Activated T-helper 2 cell treated with anti-CD3 and anti-CD28 coated beads, Interferon-gamma antibody, Interleukin-2, Interleukin-4, amounts not matched to agents 10 μg/mL and 5 μg/mL and 100 μg/mL, durations not matched to agents 14 hours and 24 hours and 36 hours (primary cell): ENCODE measurements at places on chromosomes 4 and X. TPM values are rescaled to one million over a fixed set of nuclear protein-coding genes. Genes with fewer than 3 reads are reported as not detected.

The MAGEA2B gene
- total RNA-seq: not detected in 2 replicates

The XPNPEP2 gene
- 0.11 and 0.16 TPM in 2 replicates for total RNA-seq

The PAK3 gene
- 0.25 and 0.51 TPM in 2 replicates for total RNA-seq

The MAGEC3 gene
- not detected in 2 replicates for total RNA-seq

The ANXA10 gene
- total RNA-seq: not detected in 2 replicates

DNA sequence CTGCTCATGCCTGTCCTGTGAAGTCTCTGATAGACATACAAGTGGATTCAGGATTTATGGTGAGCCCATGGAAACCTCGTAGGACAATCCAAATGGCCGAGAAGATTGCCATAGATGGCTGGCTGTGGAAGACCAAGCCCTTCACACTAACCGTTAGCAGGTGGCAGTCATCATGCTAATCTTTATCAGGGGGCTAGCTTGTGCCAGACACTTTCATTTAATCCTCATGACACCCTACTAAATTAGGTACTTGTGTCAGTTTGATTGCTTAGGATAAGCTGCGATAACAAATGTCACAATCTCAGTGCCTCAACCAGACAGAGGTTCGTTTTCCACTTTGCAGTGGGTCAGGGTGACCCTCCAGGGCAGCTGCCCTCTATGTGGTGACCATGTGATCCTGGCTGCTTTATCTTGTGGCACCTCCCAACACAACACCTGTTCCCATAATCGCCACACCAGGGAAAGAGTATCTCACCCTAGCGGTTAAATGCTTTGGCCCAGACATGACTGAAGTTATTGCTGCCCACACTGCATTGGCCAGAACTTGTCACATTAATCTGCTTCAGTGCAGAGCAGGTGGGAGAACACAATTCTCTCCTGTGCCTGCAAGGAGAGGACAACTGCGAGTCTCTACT is 60.8 kb downstream of the REPS2 start:
- H3K27me3 ChIP-seq: peaks cover 6% of the 10 kb centered on the region
- no peaks in the 10 kb centered on the region for H3K36me3 ChIP-seq
- DNase-seq: no peak
- H3K4me1 ChIP-seq: peaks cover 5% of the 10 kb centered on the region
- no peak overlapping the region for H3K27ac ChIP-seq
- H3K4me3 ChIP-seq: no peak overlapping the region

- H3K36me3 ChIP-seq: no peaks in the 10 kb centered on the region
- no peak overlapping the region for H3K27ac ChIP-seq
- H3K27me3 ChIP-seq: no peaks in the 10 kb centered on the region
- DNase-seq: no peak
- H3K4me1 ChIP-seq: peaks cover 22% of the 10 kb centered on the region
These were observed 75.3 kb downstream of the BCOR start for GRCh38 chrX:40022421-40022820.

- H3K4me3 ChIP-seq: no peak overlapping the region
- H3K36me3 ChIP-seq: no peaks in the 10 kb centered on the region
- H3K27ac ChIP-seq: no peak overlapping the region
- no peak for DNase-seq
- no peaks in the 10 kb centered on the region for H3K27me3 ChIP-seq
These were observed 490.0 kb downstream of the CENPC start for GRCh38 chr4:67055319-67055718.

DNA sequence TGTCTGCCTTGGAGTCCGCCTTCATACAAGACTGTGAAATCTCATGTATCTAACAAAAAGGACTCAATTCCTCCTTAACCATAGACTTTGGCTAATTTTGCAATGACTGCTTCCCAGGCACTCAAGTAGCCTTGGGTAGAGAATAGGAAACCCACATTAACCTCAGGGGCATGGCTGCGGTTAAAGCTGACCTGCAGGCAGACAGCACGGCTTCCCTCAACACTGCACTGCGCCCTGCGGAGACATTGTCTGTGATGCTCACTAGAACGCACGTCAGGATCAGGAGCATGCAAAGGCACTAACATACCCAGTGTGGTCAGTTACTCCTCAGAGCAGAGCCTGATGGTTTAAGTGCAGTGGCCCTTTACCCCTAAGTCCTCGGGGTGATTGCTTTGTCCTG is 10.3 kb upstream of the GPR143 start:
- no peak overlapping the region for H3K27ac ChIP-seq
- H3K4me1 ChIP-seq: no peaks in the 10 kb centered on the region
- peaks cover 13% of the 10 kb centered on the region for H3K27me3 ChIP-seq
- H3K36me3 ChIP-seq: no peaks in the 10 kb centered on the region
- no peak for DNase-seq
- no peak overlapping the region for H3K4me3 ChIP-seq

DNA sequence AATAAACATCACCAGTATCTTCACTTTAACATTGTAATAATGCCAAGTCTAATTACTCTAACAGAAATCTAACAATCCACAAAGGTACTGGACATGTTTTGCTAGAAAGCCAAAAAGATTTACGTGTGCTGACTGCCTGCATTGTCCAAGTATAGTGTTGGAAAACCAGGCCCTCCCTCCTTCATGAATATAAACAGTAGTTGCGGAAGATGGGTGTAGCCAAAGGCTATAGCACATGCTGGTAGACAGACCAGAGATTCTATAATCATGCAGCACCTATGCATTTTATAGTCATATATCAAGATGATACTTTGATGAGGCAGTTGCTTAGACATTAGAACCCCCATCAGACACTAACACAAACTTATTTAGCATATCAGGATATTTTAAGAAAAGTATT is 22.6 kb downstream of the ZNF280C start:
- no peak for DNase-seq
- peaks cover 13% of the 10 kb centered on the region for H3K36me3 ChIP-seq
- H3K27ac ChIP-seq: no peak overlapping the region
- H3K27me3 ChIP-seq: no peaks in the 10 kb centered on the region

GRCh38 chr4:184417802-184418511 is 56.4 kb downstream of the IRF2 start:
- peaks cover 73% of the 10 kb centered on the region for H3K4me1 ChIP-seq
- peak overlapping the region; percentile 91 for H3K27ac ChIP-seq
- no peaks in the 10 kb centered on the region for H3K27me3 ChIP-seq
- peaks cover 70% of the 10 kb centered on the region for H3K36me3 ChIP-seq

DNA sequence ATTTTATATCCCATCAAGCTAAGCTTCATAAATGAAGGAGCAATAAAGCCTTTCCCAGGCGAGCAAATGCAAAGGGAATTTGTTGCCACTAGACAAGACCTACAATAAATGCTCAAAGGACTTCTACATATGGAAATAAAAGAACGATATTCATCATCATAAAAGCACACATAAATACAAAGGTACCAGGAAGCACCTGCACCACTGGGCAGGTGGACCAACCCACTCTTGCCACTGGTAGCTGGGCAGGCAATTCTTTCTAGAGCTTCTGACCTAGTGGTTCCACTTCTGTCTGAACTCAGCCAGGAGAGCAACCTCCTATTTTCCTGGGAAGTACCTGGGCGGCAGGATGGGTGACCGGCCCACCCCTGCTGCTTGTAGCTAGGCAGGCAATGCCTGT is 237.2 kb upstream of the ITM2A start:
- H3K27me3 ChIP-seq: no peaks in the 10 kb centered on the region
- H3K27ac ChIP-seq: no peak overlapping the region

DNA sequence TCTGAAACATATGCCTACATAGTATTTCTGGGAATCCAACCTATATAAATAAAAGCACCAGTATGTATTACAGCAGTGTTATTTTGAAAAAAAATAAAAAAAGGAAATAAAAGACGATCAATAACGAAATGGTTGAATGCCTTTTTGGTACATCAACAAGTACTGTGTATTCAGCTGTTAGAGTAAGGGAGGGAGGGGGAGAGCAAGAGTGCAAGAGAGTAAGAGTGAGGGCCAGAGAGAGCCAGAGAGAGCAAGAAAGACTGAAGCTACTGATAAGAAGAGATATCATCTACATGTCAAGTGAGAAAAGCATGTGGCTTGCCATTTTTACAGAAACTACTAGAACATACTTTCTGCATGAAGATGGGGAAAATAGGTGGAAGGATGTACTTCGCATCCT is 1.8 kb downstream of the SPIN4 start:
- H3K27ac ChIP-seq: peak overlapping the region; percentile 66
- DNase-seq: no peak
- H3K4me1 ChIP-seq: peaks cover 30% of the 10 kb centered on the region
- H3K4me3 ChIP-seq: peak overlapping the region; percentile 92

DNA sequence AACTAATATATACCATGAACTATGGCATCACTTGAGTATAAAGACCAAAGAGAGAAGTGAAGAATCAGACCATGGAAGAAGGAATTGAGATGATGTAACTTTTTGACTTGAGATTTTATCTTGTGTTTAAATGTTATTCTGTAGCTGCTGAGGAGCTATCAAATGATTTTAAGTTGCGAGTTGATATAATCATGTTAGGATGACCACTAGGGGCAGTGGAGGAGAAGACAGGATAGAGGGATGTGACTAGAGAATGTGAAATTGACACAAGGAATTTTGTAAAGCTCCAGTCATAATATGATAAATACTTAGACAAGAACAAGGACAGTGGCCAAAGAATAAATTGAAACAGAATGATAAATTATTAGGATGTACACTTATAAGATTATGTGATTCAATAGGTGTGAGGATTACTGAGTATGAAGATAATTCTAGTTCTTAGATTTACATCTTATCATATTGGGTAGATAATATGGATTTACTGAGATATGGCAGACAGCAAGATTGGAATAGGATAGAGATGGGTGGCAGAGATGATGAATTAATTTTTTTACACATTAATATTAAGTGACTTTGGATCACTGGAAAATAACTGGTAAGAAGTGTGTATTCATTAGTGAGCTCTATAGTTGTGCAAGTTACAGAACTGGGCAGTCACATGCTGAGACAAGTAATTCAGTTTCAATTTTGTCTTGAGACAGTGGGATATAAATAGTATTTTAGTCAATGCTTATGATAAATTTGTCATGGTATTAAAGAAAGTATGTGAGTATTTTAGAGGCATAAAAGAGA is 816.0 kb upstream of the PCDH10 start:
- H3K4me3 ChIP-seq: no peak overlapping the region
- H3K4me1 ChIP-seq: no peaks in the 10 kb centered on the region
- no peak overlapping the region for H3K27ac ChIP-seq

DNA sequence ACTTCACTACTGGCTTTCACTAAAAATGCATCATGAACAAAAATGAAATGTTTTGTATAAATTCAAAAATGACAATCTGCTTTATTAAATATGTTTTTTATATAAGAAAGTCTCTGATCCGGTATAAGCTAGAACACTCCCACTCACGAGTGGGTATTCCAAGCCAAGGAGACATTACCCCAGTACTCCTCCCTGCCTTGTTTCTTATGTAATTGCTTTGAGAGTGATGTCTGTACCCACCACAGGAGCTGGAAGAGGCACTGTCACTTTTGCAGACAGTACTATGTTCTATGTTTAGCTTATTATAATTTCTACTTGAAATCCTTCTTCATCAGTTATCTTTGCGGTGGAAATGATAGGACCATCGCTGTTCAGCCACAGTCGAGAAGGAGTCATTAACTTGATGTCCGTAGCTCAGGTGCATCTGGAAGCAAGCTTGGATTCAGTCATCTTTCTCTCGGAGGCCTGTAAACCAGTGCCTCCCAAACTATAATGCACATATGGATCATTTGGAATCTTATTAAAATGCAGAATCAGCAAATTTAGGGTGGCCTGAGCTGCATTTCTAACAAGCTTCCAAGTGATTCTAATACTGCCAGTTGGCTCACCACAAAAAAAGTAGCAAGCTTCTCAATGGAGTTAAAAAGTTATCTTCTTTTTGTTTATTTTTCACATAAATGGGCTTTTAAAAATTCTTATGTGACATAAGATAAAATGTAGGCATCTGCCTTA is 396.4 kb downstream of the GRIA2 start:
- H3K27me3 ChIP-seq: no peaks in the 10 kb centered on the region
- DNase-seq: no peak
- H3K36me3 ChIP-seq: no peaks in the 10 kb centered on the region
- H3K4me1 ChIP-seq: no peaks in the 10 kb centered on the region

DNA sequence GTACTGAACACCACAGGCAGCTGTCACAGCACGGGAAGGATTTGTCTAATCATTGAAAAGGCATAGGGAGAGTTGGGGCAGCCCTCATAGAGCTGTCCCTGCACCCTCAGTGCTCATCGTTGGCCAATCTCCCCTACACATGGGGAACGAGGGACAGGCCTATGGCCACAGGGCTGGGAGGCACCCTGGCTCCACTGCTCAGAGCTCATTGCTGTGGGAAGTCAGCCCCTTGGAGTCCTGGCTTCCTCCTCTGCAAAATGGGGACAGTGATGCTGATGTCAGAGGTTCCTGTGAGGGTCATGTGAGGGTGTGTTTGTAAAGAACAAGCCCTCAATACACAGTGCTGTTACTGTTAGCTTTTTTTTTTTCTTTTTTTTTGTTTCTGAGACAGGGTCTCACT is 19.3 kb upstream of the HTRA3 start:
- H3K36me3 ChIP-seq: no peaks in the 10 kb centered on the region
- H3K27me3 ChIP-seq: no peaks in the 10 kb centered on the region
- no peak overlapping the region for H3K4me3 ChIP-seq
- H3K4me1 ChIP-seq: no peaks in the 10 kb centered on the region
- no peak for DNase-seq
